ENCODE measurements at places on chromosomes 6 and 20.

DNA sequence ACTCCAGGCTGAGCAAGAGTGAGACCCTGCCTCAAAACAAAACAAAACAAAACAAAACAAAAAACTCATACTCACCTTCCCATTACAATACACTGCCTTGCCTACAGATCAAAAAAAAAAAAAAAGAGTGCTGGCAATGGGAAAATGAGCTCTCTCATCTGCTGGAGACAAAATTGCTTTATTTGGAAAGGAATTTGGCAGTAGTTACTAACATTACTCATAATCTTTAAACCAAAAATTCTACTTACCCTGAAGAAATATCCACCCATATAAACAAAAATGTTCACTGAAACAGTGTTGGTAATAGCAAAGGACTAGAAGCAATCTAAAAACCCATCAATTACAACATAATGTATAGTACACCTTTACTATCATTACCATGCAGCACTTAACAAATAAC, 120.4 kb downstream of the RNGTT start:
- no peak for DNase-seq

- DNase-seq: no peak
Measured at GRCh38 chr6:52512199-52512598, 64.7 kb downstream of the TRAM2 start.

DNA sequence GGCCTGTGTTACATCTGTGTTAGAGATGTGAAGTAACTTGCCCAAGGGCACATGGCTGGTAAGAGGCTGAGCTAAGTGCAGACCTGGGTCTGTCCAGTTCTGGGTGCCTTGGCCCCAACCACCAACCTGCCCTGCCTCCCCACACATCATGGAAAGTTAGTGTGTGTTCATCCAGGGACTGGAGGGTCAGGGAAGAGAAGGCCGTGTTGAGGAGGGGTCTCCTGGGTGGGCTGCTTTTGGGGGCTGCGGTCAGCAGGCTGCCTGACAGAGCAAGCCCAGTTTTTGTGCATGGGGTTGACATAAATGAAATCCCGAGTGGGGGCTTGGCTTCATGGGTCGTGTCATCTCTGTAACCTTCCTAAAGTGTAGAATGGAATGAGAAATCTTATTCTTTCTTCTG, 10.9 kb downstream of the PYGB start:
- no peak for DNase-seq

- DNase-seq: no peak
Measured at GRCh38 chr20:33009214-33010132, 2.0 kb downstream of the BPIFB2 start.

GRCh38 chr6:163730246-163731210, 316.0 kb downstream of the QKI start:
- DNase-seq: no peak

DNA sequence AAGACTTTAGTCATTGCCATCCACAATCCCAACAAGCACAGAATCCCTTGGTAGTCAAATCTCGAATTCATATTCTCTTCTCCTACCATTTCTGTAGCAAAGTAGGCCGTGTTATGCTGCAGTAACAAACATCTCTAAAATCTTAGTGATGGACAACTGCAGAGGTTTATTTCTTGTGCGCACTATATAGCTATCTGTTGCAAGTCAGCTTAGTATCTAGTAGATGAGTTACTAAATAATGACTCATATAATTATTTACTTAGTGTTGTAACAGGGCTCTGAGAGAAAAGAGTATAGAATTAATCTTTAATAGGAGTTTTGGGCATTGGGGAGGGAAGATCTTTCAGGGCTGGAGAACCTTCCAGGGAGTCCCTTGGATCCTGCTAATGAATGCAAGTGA, 73.3 kb downstream of the CAP2 start:
- no peak for DNase-seq

DNA sequence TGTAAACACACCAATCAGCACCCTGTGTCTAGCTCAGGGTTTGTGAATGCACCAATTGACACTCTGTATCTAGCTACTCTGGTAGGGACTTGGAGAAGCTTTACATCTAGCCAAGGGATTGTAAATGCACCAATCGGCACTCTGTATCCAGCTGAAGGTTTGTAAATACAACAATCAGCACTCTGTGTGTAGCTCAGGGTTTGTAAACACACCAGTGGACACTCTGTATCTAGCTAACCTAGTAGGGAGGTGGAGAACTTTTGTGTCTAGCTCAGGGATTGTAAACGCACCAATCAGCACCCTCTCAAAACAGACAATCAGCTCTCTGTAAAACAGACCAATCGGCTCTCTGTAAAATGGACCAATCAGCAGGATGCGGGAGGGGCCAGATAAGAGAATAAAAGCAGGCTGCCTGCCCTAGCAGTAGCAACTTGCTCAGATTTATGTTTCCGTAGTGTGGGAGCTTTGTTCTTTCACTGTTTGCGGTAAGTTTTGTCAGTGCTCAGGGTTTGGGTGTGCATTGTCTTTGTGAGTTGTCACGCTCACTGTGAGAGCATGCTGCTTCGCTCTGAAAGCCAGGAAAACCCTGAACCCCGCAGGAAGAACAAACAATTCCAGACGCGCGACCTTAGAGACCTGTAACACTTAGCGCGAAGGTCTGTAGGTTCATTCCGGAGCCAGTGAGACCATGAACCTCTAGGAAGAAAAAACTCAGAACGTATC, 37.0 kb downstream of the RIOK1 start:
- DNase-seq: no peak

DNA sequence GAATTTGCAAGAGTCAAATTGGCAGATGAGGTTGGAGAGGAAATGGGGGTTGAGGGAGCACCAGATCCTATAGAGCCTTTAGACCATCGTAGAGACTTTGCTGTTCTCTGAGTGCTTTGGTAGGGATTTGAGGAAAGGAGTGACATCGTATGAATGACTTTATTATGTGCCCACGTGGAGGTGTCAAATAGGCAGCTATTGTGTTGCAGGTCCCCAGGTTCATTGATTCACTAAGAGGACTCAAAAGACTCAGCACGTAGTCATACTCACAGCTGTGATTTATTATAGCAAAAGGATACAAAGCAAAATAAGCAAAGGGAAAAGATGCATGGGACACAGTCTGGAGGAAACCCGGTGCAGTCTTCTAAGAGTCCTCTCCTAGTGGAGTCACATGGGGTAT, 2.2 kb downstream of the MTRES1 start:
- no peak for DNase-seq

All from NCI-H1417 treated with DMSO at 0.1 percent for 48 hours (cell line).